NCI-H1048 (cell line): ENCODE measurements at places on chromosomes 13 and 19.
A peak's percentile ranks its signal among the peaks of the same experiment; 100 is the strongest.

GRCh38 chr19:42634409-42635232 lies 39.9 kb upstream of the CEACAM8 start:
- peak; percentile 20 for DNase-seq

GRCh38 chr19:14218620-14219330 lies 12.8 kb upstream of the ADGRL1 start:
- no peak for DNase-seq

DNA sequence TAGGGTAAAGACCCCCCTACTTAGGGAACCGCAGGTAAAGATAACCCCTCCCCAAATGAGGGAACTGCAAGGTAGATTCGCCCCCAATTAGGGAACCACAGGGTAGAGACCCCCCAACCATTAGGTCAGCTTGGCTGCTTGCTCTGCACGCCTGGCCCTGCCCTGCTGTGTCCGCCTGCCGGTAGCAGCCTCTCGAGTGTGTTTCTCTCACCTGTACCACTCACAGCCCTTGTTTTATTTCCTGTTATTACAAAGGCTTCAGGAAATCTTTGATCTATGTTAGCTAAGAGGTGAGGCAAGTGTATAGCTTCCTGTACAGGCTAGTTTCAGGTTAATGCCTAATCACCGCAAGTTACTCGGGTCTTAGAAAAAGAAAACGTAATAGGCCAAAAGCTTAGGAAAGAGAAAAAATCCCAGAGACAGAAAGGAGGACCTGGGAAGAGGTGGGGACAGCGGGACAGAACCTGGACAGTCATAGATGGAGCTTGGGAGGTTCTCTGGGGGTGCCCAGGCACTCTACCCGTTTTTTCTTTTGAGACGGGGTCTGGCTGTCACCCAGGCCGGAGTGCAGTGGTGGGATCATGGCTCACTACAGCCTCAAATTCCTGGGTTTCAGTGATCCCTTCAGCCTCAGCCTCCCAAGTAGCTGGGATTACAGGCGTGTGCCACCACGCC lies 23.1 kb upstream of the EIF3G start:
- DNase-seq, result no peak

DNA sequence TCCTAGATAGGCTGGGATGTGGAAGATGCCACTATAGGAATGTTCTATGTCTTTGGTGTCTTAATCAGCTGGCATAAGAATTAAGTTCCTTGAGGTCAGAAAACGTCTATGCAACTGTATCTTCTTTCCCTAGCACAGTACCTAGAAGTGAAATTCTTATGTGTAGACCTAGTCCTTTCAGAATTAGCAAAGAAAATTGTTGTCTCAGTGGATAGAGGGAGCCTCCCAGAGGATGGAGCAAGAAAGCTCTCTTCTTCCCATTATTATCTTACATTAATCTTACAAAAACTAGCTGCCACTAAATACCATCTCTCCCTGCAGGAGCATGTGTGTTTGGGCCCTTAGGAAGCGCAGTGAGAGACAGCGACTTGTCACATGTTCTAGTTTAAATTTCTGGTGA lies 11.6 kb downstream of the CLDN10 start:
- no peak for DNase-seq

DNA sequence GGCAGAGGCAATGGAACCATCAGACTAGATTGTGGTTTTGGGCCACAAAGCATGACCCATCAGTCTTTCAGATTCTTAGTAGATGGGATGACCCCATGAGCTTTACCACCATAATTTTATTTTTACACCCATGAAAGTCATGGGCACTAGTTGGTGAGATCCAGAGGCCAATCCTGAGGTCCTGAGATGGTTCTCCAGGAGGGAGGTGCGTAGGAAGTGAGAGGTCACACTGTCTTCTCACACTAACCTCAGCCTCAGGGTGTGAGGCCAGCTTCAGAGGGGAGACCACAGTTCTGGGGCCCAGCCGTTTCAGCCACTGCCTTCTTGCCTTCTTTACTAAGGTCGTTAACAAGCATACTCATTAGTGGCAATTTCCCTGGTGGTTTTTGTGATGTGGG lies 106.4 kb downstream of the AKAP11 start:
- no peak for DNase-seq

DNA sequence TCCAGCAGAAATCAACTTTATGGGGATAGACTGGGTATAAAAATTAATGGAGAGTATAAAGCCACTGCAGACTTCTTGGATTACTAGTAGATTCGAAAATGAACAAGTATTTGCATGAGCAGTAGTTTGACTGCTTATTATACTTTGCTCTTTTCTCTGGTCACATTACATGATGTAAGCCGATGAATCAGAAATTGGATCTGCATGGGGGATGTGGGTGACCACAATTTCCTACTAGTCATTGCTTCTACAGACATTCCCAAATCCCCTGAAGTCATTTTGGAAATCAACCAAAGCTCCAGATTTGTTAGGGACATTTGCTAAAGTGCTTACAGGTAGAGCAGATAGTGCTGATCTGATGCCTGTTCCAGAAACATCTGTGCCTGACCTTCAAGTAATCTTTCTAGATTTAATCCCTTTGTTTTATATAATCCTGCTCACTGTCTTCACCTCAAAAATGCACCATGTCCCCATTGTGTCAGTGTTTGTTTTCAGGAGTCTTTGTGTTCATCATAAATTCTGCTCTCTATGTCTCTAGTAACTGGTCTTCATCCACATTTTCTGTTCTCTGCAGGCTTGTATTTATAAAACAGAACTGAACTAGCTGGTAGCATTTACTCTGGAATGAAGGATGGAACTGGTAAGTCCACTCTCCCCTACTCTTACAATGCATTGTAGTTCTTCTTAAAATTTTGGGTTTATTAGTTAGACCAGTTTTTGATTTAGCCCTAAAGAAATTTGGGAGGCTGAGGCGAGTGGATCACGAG lies 201.5 kb upstream of the CSNK1A1L start:
- DNase-seq, result no peak

GRCh38 chr13:20521364-20522115 lies 4.1 kb downstream of the CRYL1 start:
- no peak for DNase-seq

- DNase-seq, result no peak
These were observed 181.9 kb downstream of the NDFIP2 start for GRCh38 chr13:79662882-79663281.

DNA sequence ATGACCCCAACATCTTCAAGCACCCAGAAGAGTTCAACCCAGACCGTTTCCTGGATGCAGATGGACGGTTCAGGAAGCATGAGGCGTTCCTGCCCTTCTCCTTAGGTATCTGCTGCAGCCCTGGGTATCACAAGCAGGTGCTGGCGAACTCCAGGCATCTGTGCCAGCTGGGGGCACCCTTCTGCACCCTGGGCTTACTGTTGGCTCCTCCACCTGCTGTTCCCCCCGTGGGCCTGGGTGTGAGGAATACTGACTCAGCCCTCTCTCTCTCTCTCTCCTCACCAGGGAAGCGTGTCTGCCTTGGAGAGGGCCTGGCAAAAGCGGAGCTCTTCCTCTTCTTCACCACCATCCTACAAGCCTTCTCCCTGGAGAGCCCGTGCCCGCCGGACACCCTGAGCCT lies 13.0 kb downstream of the CYP2S1 start:
- no peak for DNase-seq

DNA sequence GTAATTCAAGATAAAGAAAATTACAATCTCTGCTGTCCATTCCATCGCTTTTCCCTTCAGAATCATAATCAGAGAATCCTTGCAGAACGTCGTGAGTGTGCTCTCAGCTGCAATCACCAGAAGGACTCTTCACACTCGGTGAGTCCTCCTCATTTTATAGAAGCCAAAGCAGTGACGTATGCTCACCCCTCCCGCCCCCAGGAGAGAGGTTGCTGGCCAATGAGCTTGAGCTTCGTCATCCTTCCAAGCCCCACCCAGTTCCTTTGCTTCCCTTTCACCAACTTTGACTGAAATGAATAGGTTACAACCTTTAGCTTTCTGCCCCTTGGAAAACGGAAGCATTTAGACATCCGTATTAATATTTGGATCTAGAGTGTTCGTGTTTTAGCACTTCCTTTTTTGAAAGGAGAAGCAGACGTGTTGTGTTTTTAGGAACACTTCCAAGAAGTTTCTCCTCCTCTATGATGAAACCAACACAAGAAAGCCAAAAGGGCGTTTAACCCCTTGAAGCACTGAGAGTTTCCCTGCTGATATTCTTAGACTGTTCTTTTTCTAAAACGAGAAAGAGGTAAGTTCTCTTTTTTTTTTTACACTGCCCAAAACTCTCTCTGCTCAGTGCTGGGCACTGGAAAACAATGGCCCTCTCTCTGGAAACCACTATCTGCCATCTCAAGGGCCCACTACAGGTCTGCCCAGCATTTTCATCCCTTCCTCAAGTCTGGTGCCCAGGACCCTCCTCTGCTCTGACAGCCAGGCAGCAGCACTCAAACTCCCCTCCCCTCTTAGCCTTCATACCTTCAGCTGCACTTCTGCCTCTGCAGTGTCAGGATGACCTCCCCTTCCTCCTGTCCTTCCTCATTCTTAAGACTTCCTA lies 44.3 kb upstream of the CEACAM21 start:
- no peak for DNase-seq

GRCh38 chr13:80297094-80297493 lies 43.8 kb downstream of the SPRY2 start:
- DNase-seq, result no peak

DNA sequence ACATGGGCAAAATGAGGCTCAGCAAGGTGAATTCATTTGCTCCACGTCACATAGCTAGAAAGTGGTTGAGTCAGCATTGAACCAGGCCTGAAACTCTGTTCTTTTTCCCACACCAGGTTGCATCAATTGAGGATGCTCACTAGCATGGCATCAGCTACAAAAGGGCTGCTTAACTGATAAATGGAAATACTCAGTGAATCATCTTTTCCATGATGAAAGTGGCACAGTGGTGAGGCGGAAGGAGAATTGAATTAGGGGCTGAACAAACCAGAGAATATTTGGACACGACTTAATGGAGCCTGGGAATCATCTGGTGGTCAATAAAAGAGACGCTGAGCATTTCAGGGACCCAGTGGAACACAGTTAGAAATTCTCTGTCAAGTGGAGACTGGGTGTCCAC lies 320.1 kb upstream of the MAB21L1 start:
- no peak for DNase-seq

DNA sequence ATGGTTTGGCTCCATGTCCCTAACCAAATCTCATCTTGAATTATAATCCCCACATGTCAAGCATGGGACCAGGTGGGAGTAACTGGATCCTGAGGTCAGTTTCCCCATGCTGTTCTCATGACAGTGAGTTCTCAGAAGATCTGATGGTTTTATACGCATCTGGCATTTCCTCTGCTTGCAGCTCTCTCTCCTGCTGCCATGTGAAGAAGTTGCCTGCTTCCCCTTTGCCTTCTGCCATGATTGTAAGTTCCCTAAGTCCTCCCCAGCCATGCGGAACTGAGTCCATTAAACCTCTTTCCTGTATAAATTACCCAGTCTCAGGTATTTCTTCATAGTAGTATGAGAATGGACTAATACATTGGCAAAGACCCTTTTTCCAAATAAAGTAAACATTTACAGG lies 96.8 kb downstream of the TSHZ3 start:
- DNase-seq, result no peak

- no peak for DNase-seq
These were observed 26.8 kb upstream of the CEACAM21 start for GRCh38 chr19:41548954-41549688.

- DNase-seq, result no peak
These were observed 7.7 kb downstream of the DOCK6 start for GRCh38 chr19:11254666-11255065.

GRCh38 chr13:76976490-76976889 lies 15.4 kb upstream of the CLN5 start:
- DNase-seq, result no peak

DNA sequence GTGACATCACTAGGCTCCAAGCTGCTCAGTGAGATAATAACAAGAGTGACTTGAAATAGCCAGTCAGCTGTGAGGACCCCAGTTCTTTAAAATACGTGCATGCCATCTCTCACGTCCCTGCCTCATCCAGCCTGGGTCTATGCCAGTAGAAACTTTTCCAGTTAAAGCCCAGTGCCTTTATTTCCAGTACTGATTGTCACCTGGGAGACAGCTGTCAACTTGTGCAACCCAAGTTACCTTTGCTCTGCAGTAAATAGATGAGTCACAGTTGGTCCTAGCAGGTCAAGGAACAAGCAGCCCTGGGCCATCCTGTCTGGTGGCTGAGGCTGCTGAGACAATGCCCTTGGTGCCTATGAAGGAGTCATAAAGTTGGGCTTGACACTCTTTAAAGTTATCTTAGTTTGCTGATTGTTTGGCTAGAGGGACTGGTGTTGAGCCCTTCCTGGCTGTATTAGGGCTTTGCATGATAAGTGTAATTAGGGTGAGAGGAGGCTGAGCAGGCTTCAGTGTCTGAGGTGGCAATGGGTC lies 228.7 kb downstream of the LACC1 start:
- no peak for DNase-seq

DNA sequence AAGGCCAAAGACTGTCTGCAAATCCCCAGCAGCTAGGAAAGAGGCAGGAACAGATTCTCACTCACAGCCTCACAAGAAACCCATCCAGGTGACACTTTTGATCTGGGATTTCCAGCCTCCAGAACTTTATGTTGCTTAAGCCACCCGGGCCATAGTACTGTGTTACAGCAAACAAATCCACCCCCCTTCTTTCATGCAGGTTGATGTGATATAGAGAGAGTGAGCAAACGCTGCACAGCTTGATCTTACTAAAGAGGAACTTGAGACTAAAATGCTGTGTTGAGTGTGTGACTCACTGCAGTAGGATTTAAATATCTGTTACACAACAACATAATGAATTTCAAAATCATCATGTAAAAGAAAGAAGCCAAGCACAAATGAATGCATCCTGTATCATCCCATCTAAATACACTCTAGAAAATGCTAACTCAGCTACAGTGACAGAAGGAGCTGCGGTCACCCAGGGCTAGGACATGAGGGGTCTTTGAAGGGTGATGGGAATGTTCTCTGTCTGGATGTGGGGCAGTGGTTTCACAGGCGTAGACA lies 32.2 kb downstream of the RCBTB2 start:
- no peak for DNase-seq

DNA sequence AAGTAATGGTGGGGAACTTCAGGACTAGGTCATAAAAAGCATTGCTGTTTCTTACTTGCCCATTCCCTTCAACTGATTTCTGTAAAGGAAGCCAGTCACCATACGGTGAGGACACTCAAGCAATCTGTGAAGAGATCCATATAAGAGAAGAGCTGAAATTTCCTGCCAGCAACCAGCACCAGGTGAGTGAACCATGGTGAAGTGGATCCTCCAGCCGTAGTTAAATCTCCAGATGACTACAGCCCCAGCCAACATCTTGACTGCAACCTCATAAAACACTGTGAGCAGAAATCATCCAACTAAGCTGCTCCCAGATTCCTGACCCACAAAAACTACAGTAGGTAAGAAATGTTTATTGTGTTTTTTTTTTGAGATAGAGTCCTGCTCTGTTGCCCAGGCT lies 3.8 kb upstream of the SLC6A16 start:
- DNase-seq, result no peak

GRCh38 chr19:35901055-35901644 lies 810 bp upstream of the NFKBID start:
- no peak for DNase-seq

DNA sequence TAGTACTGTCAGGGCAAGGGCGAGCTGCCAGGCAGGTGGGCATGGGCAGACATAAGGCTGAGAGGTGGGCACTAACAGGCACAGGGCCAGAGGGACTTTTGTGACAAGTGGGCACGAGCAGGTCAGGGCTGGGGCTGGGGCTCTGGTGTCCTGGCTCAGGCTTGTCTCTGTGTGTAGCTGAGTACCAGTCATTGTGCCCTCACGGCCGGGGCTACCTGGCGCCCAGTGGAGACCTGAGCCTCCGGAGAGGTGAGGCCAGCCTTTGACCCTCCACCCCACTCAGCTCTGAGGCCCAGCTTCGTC lies 21.6 kb downstream of the LTBP4 start:
- no peak for DNase-seq
